T-helper 22 cell (primary cell): ENCODE measurements at places on chromosomes 1 and 21.

DNA sequence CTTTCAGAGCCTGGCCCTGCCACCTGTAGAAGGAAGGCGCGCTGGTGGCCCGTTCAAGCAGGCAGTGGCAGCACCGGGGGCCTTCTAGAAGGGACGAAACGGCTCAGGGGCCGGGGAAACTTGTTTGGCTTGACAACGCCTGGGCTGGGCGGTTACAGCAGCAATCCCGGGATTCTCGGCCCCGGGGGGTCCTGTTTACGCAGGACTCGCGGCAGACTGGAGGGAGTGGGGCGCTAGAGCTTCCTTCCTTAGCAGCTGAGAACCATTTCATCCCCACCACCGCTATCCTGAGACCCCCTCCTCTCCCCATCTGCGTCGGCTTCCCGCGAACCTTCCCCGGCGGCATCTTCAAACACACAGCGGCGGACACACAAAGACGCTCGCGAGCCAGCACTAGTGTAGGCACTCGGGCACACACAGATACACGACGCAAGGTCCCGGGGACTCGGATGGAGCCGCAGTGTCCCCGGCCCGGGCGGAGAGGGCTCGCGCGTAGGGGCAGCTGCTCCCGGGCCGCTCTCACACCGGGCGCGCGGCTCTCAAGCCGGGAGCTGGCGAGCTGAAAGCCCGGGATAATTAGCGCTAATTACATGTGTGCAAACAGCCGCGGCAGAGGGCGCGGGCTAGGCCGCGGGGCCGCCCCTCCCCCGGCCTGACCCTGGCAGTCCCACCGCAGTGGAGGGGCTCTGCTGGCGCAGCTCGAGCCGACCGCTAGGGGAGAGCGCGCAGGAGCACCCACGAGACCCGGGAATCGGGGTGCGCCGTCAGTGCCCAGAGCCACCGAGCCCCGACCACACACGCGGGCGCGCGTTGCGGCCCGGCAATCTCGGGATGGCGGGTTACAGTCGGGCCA is 271.4 kb downstream of the FOXD2 start:
- no peak for DNase-seq

DNA sequence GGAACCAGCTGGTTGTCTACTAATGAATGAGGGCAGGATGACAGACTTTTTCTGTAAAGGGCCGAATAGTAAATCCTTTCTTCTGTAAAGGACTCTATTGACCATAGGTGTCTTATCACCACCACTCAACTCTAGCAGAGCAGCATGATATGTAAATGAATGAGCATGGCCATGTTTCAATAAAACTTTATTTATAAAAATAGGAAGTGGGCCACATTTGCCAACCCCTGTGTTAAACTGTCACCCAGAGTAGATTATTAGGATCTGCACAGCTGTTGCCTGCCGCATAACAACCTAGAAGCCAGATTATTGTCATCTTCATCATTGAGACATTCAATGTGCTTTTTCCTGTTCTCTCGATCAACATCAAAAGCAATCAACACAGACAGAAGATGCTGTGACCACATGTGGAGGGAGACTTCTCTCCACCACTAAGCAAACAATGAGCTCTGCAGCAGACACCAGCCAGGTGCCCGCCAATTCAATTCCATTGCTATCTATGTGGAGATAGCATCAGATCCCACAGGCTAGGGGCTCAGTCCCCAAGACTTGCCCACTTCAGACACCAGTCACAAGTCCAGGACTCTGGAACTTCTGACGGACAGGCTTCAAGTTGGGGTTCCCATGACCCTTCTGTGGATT is 6.8 kb upstream of the EFHD2 start:
- no peak for DNase-seq

GRCh38 chr1:1420654-1421141 is 378 bp downstream of the ANKRD65 start:
- no peak for DNase-seq

- no peak for DNase-seq
These were observed 17.6 kb downstream of the FCRL4 start for GRCh38 chr1:157580179-157580827.

DNA sequence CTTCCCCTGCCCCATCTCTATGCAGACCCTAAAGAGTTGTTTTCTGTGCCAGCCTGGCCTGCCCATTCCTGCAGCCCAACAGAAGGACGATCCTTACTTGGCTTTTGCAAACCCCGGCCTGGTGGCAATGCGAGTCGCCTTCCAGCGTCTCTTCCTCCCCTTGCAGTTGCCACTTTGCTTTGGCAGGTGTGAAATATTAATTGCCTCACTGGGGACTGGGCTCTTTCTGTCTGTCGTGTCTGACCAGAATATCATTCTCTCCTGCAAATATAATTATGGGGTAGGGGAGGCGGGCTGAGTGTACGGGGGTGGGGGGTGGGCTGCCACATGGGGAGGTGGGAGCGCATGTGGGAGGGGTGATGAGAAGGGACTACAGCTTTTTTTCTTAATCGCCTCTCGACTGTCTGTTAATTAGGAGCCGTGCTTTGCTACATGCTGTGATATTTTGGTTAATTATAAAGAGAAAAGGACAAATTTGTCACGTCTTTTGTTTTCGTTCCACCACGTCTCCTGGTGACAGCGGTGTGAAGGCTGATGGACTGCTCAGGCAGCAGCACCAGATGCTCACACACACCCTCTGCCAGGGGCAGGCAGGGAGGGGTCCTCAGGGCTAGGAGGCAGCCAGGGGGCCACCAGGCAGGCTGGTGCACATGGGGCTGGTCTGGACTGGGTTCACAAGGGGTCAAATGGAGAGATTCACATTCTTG is 80.1 kb upstream of the CD34 start:
- DNase-seq, result no peak

- no peak for DNase-seq
These were observed 25.4 kb downstream of the PLA2G4A start for GRCh38 chr1:186854102-186854501.

GRCh38 chr1:62250126-62250726 is 55.6 kb downstream of the L1TD1 start:
- DNase-seq, result no peak
